ENCODE measurements at places on chromosomes 2 and 18. TPM values are rescaled to one million over a fixed set of nuclear protein-coding genes. Genes with fewer than 3 reads are reported as not detected.

The INPP5D gene
- 0.09 TPM for polyA plus RNA-seq

The DSC2 gene
- polyA plus RNA-seq = not detected

The IL36A gene
- not detected for polyA plus RNA-seq

The HS6ST1 gene
- 39.7 TPM for polyA plus RNA-seq

The UGT1A8 gene
- polyA plus RNA-seq = not detected

The CDH2 gene
- polyA plus RNA-seq = 53.3 TPM

The SOX11 gene
- 2.2 TPM for polyA plus RNA-seq

The EIPR1 gene
- 46.5 TPM for polyA plus RNA-seq

The SPP2 gene
- not detected for polyA plus RNA-seq

The DCC gene
- polyA plus RNA-seq = 0.31 TPM

The ACTR3 gene
- polyA plus RNA-seq = 246 TPM

The RGPD3 gene
- polyA plus RNA-seq = 0.06 TPM

The SH3BP4 gene
- polyA plus RNA-seq = 101 TPM

GRCh38 chr18:33210575-33211189 lies 229.8 kb downstream of the CCDC178 start:
- DNase-seq = peak; percentile 22

DNA sequence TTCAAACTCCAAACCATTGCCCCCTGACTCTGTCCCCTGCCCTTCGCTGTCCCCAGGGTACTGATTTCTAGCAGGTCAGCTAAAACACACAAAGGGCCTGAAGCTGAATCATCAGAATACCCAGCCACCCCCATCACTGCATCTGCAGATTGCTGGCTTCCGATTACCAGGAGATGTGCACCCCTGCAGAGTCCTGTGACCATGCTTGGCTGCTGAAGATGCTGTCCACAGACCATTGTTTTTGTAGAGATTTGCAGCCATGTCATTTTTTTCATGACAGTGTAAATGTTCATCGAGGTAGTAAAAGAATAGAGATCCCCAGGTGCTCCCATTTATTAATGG lies 463.3 kb downstream of the STK39 start:
- no peak for DNase-seq

DNA sequence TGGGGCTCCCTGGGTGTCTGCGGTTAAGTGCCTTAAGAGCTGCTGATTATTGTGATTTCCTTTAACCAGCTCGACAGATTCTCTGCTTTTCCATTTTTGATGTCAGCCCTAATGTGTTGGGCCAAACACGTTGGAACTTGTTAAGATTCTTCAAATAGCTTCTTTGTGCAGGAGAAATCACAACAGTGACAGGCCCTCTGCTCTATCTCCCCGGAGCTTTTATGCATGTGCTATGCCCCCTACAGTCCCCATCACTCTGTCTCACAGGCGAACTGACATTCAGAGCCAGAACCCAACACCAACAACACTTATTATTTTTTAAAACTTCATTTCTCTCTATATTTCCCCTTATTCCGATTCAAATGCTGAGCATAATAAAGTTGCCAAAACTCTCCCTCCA lies 371.7 kb upstream of the CELF4 start:
- no peak for DNase-seq

DNA sequence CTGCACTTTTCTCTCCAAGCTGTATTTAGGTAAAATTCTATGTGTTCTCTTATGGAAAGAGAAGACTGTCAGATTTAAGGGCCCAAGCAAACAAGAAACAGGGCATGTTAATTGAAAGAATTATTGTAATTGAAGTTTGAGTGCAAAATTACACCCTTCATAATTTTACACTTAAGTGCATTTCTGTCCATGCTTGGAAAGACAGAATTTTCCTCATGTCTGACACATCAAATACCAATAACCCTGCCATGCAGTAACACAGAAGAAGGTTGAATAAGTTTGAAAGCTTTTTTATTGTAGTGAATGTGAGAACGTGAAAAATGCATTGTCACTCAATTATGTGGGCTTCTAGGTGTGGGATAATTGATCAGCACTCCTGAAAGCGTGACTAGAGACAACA lies 52.9 kb upstream of the PARD3B start:
- DNase-seq = no peak

DNA sequence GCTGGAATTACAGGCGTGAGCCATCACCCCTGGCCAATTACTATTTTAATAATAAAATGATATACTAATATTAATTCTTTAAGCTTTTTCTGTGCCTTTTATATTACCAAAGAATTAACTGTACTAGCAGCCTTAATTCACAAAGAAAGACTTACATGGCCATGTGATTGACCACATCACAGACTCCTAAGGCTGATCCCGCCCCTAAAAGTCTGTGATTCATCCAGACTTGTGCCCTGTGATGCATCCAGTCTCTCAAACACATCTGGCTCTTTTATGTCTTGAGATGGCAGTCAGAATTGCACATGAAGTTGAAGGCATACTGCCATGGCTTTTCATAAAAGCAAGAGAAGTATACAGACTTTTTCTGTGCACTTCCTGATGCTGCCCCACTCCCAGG lies 91.7 kb downstream of the DTNA start:
- peak; percentile 72 for DNase-seq

GRCh38 chr2:17122887-17123501 lies 395.2 kb downstream of the RAD51AP2 start:
- no peak for DNase-seq

GRCh38 chr2:73021371-73022010 lies 50.0 kb downstream of the SFXN5 start:
- no peak for DNase-seq

- no peak for DNase-seq
These were observed 48.6 kb downstream of the LINC00305 start for GRCh38 chr18:64100116-64100922.

DNA sequence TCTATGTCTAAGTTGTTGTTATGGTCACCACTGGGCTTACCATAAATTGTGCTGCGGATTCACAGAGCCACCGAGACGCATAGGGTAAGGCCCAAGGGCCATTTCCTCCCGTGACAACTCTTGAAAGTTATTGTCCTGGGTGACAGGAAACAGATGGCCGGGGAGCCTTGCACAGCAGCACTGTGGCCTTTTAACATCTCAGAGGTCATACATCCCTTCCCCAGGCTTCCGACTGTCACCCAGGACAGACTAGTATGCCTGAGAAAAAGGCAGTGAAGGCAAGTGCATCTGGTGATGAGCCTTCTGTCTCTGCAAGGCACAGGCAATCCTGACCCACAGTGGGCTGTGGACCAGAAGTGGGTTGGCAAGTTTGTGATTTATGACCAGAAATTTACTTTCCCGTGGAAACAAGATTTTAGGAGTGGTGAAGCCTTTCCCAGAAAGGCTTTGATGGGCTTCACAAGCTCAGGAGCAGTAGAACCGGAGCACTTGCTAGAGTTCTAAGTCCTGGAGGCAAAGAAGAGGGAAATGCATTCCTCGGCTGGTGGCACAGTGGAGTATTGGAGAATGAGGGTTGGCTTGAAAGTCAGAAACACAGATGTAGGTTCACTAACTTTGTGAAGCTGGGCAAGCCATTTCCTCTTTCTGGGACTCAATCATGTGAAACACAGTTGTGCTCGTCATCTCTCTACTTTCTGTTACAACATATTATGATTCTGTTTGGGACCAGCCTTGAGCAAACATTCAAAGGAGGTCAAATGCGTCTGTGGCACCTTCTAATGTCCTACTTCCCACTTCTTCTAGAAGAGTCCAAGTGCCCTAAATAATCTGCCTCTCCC lies 2.0 kb upstream of the CAPN14 start:
- DNase-seq = no peak

DNA sequence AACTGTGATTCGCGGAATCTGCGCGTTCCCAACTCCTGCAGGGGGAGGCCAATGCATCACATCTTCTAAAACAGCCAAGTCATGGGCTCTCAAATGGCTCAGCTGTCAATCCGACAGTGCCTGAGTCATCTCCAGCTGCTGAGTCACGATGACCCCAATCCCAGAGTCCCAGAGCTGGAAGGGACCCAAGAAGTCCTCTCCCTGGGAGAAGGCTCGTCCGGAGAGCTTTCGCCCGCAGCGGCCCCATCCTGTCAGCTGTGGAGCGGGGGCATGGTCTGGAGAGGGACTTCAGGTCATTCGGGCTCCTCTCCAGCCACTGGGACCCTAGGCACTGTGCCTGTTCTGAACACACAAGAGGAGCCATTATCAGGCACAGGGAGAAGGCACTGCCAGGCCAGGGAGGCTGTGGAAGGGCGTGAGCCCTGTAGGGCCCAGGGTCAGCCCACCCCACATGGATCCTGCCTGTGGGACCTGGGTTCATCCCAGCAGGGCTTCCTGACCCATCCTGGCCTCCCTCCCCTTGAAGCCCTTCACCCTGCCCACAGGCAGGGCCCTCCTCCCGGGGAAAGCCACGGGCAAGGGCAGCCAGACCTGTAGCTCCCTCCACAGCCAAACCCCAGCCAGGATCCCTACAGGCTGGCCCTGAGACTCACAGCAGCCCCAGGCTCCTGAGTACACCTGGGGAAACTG lies 47.6 kb upstream of the GPC1 start:
- peak; percentile 98 for DNase-seq

- DNase-seq = no peak
These were observed 129.4 kb downstream of the SCG2 start for GRCh38 chr2:223472771-223473170.

GRCh38 chr2:99554238-99554637 lies 64.4 kb upstream of the REV1 start:
- no peak for DNase-seq

DNA sequence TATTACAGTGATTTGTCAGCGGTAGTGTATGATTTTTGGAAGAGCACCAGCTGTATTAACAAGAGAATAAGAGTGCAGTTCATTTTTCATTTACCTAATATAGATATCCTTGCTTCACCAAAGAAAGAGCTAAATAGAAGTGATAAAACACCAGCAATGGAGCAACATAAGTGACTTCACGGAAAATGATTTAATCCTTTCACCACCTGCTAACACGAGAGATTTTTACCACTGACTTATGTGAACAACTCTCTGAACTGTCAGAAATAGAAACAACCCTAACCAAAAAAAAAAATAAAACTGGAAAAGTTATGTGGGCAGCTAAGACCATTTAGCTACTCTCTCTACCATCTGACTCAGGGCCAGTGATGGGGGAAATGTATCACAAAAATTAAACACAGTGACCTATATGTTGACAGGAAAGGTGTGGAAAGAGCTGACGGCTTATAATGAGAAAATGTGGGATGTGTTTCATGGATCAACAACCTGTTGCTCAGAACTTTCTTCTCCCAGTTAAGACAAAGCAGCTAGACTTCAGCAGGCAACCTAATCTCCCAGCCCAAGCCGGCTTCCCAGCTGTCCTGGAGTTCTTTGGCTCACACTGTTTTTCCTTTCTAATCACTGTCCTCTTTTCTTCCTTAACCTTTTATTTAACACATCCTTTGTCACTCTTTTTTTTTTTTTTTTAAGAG lies 272.7 kb downstream of the SS18 start:
- DNase-seq = no peak

DNA sequence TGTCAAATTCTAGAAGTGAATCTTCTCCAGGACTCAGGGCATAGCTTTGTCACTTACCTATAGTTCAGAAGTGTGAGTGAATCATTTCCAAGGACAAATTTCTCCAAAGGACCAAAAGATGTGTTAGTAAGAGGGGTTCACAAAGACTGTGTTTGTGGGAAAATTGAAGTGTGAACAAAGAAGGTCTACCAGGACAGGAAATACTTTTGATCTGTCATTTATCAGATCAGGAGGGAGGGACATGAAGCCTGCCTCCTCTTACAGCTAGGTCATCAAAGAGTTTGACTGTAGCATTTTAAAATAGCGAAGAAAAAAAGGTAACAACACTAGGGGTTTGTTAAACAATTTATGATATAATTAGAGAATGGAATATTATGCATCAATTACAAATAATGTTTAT lies 2.0 kb upstream of the CD28 start:
- no peak for DNase-seq

DNA sequence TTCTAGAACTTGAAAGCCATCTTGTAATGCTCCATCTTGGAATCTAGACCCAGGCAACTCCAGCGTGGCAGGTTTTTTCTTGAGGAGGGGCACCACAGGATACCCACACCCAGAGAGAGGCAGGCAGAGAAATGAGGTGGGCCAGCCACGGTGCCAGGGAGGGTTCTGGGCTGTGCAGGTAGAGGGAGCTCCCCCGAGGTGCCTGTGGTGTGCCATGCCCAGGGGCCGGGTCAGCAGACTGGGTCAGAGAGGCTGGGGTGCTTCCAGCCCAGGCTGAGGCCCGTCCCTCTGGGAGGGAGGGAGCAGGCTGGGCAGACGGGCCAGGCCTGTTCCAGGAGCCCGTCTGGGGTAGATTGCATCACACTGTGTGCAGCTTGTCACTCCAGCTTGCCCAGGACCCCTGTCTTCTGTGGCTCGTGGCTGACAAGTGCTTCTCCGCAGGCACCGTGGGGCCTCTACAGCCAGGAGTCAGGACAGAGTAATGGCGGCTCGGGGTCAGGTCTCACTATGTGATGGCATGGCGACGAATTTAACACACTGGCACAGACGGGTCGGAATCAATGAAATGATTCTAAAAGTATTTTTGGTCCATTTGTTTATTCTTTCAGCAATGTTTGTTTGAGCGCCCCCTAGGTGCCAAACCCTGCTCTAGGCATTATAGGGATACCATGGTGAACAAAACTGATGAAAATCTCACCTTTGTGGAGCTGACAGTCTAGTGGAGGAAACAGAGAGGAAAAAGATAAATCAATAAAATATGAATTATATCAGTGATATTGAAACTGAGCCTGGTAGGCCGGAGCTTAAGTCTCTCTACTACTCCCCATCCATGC lies 144.0 kb downstream of the ACOXL start:
- no peak for DNase-seq

DNA sequence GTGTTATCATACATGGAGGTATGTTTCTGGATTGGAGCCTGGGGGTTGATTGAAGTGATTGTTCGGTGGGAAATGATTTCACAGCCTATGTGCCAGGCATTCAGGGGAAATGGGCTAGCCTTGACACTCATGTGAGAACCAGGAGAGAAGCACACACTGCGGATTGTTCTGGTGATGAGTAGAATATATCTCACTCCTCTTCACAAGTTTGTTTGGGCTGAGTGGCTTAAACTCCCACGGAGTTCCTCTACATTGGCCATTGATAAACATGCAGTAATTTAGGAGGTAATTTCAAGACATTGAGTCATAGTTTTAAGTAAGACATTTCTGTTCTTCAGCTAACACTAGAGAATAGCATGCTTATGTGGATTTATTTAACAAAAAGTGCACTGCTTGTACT lies 498.9 kb upstream of the NETO1 start:
- DNase-seq = peak; percentile 81

- no peak for DNase-seq
These were observed 114.1 kb downstream of the BCL11A start for GRCh38 chr2:60439219-60439974.

GRCh38 chr2:197307236-197307932 lies 3.2 kb downstream of the ANKRD44 start:
- DNase-seq = no peak

- DNase-seq = no peak
These were observed 46.3 kb upstream of the DARS1 start for GRCh38 chr2:136031711-136032110.

- peak; percentile 96 for DNase-seq
These were observed 29.4 kb upstream of the WDR75 start for GRCh38 chr2:189411860-189412259.
